ENCODE measurements at places on chromosomes 1 and 21.

DNA sequence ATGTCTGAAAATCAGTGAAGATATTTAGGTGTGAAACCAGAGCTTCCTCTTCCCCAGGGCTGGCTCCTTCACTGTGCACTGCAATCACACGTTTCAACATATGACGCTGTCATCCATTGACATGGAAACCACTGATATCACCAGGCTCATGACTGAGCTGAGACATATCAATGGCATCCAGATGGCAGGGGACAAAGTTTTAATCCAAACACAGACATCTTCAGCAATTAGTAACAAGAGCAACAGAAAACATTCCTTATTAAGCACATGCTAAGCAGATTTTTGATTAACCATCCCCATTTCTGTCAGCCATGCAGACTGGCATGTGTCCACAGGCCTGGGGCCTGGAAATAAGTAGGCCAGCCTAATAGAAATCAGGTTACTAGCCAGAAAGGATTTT is 108.0 kb upstream of the ADAR start:
- DNase-seq: no peak

DNA sequence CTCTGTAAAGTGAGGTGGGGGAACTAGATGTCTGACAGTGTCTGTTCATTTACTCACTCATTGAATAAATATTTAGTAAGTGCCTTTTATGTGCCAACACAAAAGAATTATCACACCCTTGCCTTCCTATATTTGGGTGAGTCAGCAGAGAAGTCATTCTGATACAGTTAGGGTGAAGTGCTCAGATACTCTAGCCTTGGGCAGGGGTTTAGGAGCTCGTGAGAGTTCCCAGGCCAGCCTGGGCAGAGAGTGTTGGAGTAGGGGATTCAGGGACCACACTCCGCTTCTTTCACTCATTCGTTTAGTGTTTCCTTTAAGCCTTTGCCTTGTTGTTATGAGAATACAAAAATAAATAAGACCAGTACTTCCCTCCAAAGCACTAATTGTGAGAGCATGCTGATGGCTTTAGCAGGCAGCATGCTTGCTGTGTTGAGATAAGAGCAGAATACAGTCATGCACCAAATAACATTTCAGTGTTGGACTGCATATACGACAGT is 83.9 kb downstream of the DYRK1A start:
- no peak for DNase-seq

GRCh38 chr21:32538147-32538792 is 47.1 kb downstream of the TCP10L start:
- peak; percentile 10 for DNase-seq

- DNase-seq: peak; percentile 22
Observed at GRCh38 chr1:61056573-61057439, 25.6 kb upstream of the NFIA start.

DNA sequence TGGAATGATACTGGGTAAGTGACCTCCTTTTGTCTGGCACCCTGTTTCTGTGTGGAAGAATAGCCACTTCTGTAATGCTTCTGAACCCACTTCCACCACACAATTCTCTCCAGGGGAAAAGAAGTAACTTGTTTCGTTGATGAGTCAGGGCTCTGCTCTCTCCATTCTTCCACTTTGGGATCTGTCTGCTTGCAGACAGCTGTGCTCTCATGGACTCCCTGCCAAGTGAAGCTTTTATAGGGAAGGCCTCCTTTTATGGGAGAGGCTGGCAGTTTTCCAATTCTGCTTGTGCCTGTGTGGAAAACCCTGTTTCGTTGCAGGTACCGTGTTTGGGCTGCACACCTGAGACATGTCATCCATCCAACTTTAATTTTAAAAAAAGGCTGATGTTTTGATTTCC is 130.7 kb downstream of the GIPC2 start:
- no peak for DNase-seq

DNA sequence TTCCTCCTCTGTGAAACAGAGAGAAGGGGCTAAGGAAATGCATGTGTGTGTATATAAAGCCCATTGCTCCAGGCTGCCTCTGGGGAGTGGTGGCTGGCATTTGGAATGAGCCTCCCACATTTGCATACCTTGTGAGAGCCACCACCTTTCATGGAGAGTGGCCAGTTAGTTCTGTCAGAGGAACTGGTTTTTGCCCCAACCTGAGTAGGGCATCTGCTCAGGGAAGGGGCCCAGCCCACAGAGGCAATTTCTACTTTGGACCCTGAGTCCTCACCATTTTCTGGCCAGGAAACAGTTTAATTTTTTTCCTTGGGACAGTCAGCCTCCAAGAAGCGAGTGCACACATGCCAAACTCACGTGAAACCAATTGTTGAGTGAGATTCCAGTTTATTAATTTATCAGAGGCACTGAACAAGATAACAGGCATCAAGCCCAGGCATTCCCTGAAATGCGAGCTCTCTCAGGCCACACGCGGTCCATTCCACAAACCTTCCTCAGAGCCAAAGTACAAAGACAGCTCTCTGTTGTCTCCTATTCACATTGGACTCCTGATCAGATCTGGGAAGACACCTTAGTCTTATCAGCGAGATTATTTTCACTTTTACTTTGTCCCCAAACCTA is 1.0 kb upstream of the SLC6A9 start:
- no peak for DNase-seq
